ENCODE measurements at places on chromosomes 1 and 21.

GRCh38 chr1:91718877-91719276, 167.1 kb downstream of the TGFBR3 start:
- DNase-seq: no peak

DNA sequence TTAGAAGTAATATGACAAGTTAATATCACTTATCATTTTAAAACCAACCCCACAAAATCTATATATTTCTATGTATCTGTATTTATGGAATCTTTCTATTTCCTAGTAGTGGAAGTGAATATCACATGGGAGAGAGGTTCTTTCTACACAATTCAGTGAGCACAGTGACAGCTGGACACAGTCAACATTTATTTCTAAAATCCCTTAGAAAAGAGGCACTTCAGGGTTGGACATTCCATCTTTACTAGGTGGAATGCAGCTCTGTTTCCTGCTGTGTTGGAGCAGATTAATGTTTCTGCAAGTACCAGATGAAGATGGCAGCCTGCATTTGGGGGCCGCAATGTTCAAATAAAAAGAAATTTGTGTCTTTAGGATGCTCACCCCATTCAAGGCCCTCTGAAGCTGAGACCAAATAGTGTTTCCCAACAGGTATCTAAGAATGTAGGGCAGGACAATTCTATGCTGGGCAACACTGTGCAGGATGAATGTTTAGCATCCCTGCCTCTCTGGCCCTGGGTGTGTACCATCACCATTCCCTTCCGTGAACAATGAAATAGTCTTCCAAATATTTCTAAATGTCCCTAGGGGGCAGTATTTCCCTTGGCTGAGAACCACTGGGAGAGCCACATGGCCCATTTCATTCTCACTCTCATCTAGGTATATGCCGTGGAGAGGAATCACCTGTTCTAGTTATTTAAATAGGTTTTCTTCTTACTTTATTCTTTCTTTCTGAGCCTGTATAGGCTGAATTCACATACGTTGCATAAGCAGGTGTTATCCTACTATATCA, 394.8 kb downstream of the PRDM2 start:
- no peak for DNase-seq

DNA sequence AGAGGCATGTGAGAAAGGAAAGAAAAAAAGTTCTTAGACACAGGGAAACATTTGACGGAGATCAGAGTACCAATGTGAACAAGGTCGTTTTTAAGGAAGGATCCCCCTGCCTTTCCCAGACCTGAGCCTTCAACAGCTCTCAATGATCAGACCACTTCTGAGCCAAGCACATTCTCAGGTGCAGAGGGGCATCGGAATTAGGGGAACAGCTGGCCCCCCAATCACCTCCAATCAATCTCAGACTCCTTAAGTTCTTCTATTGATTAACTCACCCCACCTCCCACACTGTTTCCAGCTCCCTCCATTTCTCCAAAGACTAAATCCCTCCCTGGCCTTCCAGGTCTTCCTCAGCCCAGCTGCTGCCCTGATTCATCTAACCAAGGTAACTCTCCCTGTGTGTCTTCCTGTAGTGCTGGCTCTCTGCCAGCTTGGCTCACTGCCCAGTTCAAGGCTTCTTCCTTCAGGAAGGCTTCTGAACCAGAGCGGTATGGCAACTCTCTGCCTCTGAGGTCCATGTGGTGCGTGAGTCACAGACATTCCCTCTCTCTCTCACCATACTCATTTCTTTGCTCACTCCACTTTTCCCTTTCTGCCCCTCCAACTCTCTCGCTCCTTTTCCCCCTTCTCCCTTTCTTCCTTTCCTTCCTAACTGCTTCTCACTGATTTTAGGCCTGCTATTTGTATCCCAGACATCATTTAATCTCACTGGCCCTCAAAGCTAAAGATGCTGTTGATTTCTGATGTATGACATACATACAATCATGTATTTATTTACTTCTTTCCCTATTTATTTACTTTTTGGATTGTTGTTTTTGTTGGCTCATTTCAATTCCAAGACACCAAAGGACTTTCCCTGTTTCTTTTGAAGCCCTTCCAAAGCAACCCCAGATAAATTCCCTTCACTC, 18.1 kb downstream of the CFAP45 start:
- DNase-seq: peak; percentile 78

DNA sequence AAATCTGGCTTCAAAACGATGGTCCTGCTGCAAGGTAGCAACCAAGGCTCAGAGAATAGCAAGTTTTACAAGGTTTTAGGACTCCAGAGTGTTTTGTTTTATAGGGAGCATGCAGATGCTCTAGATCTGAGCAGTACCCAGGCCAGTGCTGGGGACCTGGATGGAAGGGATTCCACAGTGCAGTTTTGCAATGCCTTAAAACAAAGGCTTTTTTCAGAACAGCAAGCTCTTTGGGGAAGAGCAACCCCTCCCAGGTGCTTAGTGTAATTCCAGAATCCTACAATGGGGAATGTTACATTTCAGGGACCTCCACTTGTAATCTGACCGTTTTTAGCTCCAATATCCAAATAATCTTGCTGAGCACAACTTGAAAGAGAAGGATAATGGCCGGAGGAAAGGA, 6.7 kb downstream of the ROR1 start:
- no peak for DNase-seq

DNA sequence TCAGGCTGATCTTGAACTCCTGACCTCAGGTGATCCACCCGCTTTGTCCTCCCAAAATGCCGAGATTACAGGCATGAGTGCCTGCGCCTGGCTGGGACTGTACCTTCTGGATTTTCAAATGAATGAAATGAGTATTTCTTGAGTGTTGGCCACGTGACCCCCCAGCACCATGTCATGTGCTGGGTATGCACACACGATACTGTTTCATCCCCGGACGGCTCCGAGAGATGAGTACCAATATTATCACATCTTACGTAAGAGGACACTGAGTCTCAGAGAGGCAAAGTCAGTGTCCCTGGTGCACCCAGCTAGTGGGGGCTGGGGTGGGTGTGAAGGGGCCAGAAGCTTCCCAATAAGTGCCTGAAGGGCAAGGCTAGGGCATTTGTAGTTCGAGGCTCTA, 780 bp upstream of the CROCC start:
- DNase-seq: no peak

- DNase-seq: no peak
Observed at GRCh38 chr21:37372951-37373350, 6.4 kb downstream of the DYRK1A start.

GRCh38 chr1:199353906-199354305, 673.6 kb upstream of the NR5A2 start:
- DNase-seq: no peak

GRCh38 chr1:11207898-11208611, 18.9 kb downstream of the ANGPTL7 start:
- no peak for DNase-seq

DNA sequence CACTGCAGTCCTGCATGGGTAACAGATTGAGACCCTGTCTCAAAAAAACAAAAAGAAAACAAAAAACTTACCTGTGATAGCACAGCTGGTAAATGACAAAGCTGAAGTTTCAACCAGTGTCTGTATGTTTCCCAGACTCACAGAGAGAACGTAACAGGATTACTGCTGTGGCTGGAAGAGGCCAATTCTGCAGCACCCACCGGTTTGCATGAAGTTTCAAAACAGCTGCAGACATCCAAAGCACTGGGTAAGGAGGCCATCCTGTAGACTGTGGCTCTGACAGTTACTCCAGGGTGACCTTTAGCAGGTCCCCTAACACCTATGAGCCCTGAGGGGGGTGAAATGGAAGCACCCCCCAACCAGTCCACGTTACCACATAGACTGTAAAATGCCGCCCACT, 7.5 kb downstream of the ID3 start:
- DNase-seq: no peak

DNA sequence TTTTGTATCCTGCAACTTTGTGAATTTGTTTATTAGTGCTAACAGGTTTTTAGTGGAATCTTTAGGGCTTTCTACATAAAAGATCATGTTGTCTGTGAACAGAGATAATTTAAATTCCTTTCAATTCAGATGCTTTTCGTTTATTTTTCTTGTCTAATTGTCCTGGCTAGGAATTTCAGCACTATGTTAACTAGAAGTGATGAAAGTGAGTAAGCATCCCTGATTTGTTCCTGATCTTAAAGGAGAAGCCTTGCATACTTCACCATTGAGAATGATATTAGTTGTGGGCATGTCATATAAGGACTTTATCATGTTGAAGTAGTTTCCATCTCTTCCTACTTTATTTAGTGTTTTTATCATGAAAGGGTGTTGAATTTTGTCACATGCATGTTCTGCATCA, 23.6 kb upstream of the TRIM67 start:
- no peak for DNase-seq

- DNase-seq: no peak
Observed at GRCh38 chr21:41960386-41960785, 6.6 kb upstream of the C2CD2 start.

DNA sequence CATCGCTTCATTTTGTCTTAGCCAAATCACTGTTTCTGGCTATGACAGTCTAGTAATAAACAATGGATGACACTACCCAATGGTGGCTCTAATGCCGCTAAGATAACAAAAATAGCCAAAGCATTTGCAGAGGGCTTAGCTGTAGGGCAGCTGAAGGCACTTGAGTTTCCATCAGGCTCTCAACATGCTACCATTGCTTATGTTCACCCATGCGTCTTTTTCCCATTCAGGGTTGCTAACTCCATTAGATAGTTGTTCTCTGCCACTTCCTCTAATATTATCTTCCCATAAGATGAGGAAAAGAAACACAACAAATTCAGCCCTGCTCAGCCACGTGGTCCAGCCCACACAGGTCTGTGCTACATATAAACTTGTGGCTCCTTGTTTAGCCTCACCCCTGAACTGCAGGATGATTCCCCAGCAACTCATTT, 159.6 kb downstream of the TOMM20 start:
- no peak for DNase-seq

GRCh38 chr1:235710687-235711086, 61.1 kb upstream of the GNG4 start:
- no peak for DNase-seq

DNA sequence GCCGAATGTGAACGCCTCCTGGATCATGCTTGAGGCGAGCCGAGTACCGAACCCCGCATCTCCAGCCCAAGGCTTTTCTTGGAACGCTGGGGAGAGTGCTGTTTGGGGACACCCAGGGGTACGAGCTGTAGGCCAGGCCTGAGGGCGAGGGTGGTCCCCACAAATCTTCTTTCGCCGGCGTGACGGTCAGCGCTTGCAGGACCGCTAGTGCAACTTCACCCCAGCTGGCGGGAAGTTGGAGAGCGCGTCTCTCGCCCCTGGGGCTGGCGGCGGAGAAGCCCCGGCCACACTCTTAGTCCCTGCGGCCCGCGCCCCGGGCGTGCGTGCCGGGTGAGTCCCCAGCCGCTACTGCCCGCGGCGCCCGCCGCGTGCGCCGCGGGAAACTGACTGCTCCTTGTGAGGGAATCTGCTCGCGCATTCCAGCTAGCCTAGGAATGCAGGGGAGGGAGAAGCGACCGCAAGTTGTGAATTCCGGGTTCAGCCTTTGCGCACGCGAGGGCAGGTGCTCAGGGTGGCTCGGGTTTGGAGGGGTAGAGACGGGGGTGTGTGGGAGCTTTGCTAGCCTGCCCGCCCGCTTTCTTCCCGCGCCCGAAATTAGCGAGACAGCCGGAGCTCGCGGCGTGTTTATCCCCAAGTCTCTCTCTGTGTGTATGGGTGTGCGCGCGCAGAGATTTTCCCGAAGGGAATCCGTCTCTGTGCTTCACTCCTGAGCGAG, 884 bp downstream of the LHX4 start:
- no peak for DNase-seq
